ENCODE measurements at places on chromosomes 11 and 22.

DNA sequence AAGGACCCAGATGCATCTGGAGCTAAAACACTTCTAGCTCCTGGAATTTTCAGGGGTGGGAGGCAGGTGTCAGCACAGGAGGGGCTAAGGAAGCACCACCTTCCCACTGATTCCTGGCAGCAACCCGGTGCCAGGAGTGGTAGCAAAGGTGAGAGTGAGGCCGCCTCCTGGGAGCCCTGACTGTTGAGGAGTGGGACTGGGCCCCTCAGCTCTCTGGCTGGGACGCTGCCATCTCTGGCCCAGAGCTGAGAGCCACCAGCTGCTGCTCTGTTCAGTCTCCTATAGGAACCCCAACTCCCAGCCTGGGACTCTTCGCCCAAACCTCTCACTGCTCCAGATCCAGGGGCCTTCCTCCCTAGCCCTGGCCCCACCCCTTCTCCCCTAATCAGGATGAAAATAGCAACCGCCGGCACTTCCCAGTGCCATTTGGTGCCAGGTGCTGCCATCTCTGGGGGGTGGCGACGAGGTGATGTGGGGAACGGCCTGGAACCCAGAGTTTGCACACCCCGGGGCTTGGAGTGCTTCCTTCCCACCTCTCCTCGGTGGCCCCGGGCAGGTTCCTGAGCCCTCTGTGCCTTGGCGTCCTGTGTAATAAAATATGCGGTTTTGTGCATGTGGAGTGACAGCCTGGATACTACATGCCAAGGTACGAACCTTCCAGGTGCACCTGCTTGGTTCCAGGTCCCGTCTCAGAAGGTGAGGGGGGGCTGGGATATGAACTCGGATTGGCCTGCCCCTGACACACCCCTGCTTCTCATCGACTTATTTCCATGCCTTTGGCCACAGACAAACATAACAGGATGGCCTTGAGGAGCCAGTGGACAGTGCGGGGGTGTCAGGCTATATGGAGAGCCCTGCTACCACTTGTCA, 35.7 kb upstream of the CELSR1 start:
- DNase-seq: no peak

GRCh38 chr22:17100621-17101020, 15.8 kb downstream of the IL17RA start:
- DNase-seq: no peak

DNA sequence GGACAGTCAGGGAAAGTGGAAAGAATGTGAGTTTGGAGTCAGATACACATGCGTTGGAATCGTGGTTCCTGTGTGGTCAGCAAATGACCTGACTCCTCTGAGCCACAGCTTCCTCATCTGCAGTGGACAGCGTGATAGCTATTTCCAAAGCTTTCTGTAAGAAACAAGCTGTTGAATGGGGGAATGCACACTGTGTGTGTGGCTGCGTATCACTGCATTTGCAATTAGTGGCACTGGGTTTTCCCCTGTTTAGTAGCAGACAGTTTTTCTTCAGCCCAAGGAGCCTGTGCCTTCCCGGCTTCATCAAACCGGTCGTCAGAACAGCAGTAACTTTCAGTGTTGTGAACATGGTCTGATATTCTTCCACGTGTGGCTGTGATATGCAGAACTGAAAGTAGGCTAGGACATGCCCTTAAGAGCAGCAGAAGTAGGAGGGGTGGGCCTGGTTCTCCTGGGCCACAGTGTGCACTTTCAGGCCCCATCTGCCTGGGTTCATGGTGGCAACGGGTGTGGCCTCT, 121.5 kb downstream of the RRAS2 start:
- DNase-seq: no peak

DNA sequence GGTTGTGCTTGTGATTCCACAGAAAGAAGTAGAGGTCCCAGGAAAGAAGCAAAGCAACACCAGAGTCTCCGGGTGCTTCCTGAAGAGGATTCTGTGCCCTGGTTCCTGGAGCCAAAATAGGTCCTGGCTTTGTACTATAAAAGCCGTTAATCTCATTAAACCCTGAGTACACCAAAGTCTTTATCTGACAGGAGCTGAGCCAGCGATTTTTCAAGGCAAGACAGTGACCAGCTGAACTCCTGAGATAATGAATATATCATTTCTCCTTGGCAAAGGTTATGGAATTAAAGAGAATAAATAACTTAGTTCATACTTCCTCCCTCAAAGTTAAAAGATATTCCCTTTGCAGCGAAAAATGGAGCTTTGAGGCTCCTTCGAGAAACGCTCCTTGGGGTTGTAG, 5.2 kb downstream of the TMEM138 start:
- DNase-seq: no peak

DNA sequence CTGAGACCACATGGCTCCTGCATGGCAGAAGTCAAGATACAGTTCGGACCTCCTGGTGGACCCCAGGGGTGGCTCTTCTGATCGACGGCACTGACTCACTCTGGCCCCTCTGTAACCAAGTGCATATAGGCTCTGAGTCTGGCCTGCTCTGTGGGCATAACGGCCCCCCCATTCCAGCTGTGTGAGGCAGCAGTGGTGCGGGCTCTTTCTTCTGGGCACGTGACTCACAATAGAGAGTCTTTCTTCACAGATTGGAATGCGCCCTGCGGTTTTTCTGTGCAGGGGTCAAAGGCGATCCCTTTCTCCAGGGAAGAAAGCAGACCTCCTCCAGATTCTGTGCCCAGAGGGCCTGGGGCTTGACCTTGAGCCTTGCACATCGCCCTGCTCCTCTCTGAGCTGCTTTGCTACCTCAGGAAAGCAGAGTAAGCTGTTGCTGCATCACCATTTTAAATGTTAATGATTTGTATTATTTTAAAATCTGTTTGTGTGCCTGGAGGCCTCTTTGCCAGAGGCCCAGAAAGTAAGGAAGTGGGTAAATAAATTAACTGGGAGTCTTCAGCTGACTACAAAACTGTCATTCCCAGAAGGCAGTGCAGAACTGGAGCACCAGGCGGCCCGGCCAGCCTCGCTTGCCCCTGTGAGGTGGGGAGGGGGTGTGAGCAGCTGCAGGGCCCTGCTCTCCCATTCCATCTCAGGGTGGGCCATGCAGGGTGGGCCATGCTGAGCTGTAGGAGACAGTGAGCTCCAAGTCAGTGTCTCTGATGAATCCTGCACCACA, 199.0 kb downstream of the GRIK4 start:
- DNase-seq: no peak

GRCh38 chr22:45511847-45512261, 9.2 kb downstream of the FBLN1 start:
- no peak for DNase-seq

DNA sequence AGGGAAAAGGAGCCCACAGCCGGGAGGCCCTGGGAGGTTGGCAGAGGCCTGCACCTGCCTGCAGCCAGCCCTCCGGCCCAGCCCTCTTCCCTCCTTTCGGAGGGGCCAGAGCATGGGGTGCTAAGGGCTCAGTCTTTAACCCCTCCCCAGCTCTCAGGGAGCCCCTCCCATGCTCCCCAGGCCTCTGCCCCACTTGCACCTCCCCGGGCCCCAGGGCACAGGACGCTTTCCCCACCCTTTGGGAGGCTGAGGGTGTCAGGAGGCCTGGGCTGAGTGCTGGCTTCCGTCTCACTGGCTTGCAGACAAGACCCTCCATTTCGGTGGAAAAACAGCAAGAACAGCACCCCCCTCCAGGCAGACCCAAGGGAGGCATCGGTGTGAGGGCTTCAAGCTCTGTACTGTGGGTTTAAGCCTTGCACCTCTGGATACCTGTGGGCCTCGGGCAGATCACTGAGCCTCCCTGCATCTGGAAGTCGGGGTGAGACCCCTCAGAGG, 7.3 kb downstream of the ASCL2 start:
- DNase-seq: no peak

DNA sequence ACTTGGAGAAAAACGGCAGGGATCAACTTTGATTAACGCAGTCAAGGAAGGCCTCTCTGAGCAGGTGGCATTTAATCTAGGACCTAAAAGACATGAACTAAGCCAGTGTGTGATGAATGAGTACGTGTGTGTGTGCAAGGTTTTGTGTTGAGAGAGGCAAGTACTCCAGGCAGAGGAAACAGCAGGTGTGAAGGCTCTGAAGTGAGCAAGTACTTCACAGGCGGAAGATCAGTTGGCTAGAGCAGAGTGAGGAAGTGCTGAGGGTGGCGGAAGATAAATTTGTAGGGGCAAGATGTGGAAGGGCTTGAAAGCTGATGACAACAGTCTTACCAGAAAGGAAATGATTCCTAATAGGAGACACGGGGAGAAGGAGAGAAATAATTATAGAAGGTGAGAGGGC, 6.8 kb downstream of the APIP start:
- no peak for DNase-seq

- DNase-seq: no peak
These were observed 9.9 kb downstream of the P2RY6 start for GRCh38 chr11:73281796-73282660.

GRCh38 chr11:81995889-81996288, 737.8 kb downstream of the FAM181B start:
- no peak for DNase-seq

GRCh38 chr22:30318799-30319419, 7.8 kb downstream of the TBC1D10A start:
- DNase-seq: no peak

- no peak for DNase-seq
These were observed 149.6 kb downstream of the CWF19L2 start for GRCh38 chr11:107307991-107308390.

DNA sequence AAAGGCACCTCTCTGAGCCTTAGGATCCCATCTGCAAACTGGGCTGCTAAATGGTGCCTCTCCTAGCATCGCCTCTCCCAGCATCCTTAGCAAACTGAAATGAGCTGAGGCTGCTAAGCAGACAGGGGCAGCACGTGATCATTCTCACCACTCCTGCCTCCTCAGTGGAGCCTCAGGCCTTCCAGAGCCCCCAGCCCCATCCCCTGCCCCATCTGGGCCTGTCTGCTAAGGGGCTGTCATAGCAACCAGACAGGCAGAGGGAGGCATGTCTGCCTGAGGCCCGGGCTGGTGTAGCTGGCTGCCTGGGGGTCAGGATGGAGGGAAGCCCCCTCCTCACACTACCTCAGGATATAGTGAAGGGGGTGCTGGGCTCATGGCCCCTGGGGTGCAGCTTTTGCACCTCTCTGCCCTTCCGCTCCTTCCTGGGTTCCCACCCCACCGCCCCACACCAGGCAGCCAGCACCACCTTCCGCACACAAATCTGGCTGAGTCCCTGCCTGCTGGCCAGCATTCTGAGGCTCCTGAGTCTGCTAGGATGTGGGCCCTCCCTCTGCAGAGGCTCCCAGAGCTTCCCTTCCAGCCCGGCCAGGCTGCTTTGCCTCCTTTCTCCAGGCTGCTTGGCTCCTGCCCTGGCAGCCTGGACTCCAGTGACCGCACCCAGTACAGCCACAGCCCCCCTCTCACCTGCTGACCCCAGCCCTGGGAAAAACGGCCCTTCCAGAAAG, 47.5 kb upstream of the TTLL12 start:
- DNase-seq: no peak

GRCh38 chr22:48829908-48830307, 997.8 kb downstream of the BRD1 start:
- DNase-seq: no peak

DNA sequence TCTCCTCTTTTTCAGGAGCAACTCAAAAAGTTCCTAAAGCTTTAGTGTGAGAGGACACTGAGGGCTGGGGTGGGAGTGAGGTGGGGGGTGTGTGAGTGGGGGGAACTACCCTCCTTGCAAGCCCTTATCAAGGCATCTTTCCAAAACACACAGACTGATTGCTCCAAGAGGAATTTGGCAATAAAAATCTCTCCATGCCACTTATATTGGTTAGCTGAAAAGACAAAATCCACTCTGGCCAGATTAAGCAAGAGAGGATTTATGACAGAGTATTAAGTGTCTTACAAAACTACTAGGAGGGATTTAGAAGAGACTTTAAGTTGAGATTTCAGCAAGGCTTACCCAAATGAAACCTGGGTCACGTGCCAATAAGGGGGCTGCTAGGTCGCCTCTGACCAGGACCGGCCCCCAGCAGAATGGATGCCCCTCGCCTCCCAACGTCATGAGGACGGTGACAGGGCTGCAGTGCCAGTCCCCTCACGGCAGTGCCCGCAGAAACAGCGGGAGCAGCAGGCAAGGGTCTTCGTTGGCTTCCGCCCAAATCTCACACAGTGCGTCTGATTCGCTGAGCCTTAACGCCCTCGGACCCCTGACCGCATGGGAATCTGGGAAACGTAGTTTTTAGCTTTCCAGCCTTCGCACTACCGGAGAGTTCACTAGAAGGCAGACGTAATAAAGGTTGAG, 22.1 kb upstream of the CTR9 start:
- DNase-seq: no peak

DNA sequence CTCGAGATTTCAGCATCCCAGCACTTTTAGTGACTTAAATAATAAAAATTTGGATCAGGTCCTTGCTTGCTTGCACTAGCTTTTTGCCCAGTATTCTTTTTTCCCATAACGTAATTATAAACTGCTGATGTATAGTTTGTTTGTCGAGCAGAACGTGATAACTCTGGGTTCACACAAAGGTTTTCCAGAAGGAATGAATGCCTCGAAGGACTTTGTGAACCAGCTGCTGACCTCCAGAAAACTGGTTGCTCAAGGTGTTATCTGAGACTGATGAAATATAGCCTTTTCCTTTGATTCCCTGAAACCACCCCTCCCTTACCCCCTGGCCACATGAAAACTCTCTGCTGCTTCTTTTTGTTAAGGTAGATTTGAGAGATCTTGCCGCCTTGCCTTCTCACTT, 229.1 kb upstream of the CARD18 start:
- no peak for DNase-seq

- no peak for DNase-seq
These were observed 43.1 kb upstream of the PPARA start for GRCh38 chr22:46107089-46107664.

DNA sequence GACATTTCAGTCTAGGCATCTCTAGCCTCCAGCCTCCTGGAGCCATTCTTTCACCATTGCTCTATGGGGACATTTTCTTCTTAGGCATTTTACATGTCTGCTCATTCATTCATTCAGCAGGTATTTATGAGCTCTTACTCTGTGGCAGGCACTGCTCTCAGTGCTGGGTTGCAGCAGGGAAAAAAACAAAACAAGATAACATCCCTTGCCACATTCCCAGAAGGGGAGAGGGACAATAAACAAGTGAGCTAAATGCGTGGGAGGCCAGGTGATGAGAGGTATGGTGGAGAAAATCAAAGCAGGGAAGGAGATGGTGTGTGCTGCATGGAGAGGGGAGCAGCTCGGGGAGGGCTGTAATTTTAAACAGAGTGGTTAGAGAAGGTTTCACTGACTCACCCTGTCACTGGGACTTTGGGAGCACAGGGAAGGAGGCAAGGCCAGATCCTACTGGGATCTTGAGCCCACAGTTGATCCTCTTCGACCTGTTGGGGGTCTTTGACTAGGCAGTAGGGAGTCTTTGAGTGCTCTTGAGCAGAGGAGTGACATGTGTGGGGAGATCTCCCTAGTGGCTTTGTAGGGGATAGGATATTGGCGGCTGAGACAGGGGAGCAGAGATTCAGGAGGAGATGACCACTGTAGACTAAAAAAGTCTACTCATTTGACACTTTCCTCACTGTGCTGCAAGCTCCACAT, 17.0 kb downstream of the MICAL2 start:
- no peak for DNase-seq

- DNase-seq: no peak
These were observed 38.3 kb upstream of the GRAMD1B start for GRCh38 chr11:123391646-123392348.

- DNase-seq: no peak
These were observed 119.6 kb downstream of the TENM4 start for GRCh38 chr11:79321263-79321662.

- DNase-seq: no peak
These were observed 9.5 kb downstream of the CDC42BPG start for GRCh38 chr11:64834723-64835615.

GRCh38 chr22:25396615-25397200, 167.8 kb upstream of the GRK3 start:
- DNase-seq: no peak

GRCh38 chr11:26613759-26614158, 41.7 kb upstream of the MUC15 start:
- DNase-seq: no peak

GRCh38 chr22:29208879-29209623, 3.4 kb downstream of the EMID1 start:
- DNase-seq: no peak
